ENCODE measurements at places on chromosomes 11 and 22.

GRCh38 chr11:131301306-131301705, 69.1 kb upstream of the NTM start:
- DNase-seq, result no peak

DNA sequence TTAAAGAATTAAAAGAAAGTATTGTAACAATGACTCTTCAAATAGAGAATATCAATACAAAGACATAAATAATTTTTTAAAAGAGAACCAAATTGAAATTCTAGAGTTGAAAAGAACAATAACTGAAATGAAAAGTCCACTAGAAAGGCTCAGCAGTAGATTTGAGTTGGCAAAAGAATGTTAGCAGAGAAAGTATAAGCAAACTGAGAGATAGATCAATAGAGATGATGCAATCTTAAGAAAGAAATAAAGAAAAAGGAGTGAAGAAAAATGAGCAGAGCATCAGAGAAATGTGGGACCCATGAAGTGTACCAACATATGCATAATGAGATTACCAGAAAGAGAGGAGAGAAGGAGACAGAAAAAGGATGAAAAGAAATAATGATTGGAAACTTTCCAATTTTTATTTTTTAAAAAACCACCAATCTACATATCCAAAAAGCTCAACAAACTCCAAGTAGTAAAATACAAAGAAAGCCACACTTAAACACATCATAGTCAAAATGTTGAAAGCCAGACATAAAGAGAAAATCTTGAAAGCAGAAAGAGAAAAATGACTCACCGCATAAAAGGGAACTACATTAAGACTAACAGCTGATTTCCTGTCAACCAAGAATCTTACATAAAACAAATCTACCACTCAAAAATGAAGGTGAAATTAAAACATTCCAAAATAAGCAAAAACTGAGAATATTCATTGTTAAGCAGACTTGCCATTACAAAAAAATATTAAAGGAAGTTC, 20.9 kb downstream of the NCF4 start:
- DNase-seq, result no peak

DNA sequence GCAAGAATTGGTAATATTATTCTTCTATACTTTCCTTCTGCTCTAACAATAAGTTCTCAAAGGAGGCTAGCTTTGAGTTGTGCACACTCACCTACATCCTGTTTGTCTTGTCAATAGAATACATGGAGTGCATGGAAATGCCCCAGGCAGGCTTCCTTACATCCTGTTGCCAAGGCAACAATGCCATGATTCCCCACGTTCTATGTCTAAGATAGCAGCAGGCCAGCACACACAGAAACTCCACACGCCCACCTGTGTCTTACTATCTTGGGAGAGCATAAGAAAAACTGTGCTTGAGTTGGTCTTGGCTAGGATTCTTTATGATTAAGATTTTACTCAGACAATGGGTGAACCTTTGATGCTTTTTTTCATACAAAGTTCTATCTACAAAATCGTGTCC, 379.2 kb downstream of the AASDHPPT start:
- no peak for DNase-seq

DNA sequence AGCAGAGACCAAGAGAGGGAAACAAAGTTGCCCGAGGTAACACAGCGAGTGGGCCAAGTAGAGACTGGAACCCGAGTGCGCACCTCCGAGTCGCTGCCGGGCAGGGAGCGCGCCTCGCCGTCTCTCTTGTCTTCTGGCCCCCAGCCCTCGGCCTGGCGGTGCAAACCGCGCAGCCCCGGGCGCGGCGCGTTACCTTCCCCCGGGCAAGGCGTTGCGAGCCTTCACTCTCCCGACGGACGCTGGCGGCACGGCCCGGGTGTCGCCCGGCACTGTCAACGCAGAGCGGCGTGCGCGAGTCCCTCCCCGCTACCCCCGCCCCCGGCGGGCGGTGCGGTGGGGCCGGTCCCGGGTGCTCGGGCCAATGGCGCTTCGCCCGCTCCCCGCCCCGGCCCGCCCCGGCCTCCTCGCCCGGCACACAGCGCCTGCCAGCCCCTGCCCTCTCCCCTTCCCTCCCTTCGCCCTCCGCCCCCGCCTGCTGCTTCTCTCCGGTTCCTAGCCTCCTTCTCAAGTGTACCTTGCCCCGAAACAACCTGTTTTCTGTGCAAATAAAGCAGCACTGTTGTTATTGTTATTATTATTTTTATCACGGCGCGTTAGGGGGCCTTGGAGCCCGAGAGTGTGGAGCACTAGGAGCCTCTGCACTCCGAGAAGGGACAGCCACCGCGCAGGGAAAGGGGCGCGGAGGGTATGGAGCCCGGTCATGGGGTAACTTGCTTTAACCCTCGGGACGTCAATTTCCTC, at the start of gene SYTL2:
Gene SYTL2, minus strand, starts transcription at position 271 of the 741 bp plus-strand sequence. CDS start 53,416 bp downstream, outside the sequence.
- DNase-seq, result peak; percentile 21

DNA sequence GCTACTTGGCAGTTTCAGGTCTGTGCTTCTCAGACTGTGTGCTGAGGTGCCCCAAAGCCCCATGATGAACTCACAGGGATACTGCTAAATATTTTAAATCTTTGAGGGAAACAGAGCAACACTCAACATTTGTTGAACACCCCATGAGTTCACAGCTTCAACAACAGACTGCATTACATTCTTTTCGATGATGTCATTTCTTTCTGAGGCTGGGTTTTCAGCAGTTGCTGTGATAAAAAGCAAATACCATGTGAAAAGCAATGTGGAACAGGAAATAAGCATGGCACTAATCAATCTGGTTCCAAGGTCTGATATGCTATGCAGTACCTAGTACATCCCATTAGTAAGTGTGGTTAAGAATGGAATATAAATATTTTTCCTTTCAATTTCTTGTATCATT, 82.7 kb downstream of the RPL27A start:
- no peak for DNase-seq

- no peak for DNase-seq
Measured at GRCh38 chr11:118193910-118194566, 17.6 kb upstream of the SCN2B start.

GRCh38 chr11:94211261-94211830, 82.7 kb downstream of the PANX1 start:
- no peak for DNase-seq

GRCh38 chr11:7533199-7534041, 19.6 kb downstream of the PPFIBP2 start:
- no peak for DNase-seq

Measured in stimulated activated CD8-positive, alpha-beta memory T cell treated with anti-CD3 and anti-CD28 coated beads, Interleukin-4, amount 100 ng/mL, for 4 hours (primary cell).